Right kidney (tissue), 9 donors: ENCODE measurements at places on chromosomes 2 and 18.

- no peak for DNase-seq
These were observed 1848.6 kb upstream of the CELF4 start for GRCh38 chr18:39414009-39414700.

- DNase-seq: no peak
These were observed 9.8 kb downstream of the REL start for GRCh38 chr2:60891180-60891579.

DNA sequence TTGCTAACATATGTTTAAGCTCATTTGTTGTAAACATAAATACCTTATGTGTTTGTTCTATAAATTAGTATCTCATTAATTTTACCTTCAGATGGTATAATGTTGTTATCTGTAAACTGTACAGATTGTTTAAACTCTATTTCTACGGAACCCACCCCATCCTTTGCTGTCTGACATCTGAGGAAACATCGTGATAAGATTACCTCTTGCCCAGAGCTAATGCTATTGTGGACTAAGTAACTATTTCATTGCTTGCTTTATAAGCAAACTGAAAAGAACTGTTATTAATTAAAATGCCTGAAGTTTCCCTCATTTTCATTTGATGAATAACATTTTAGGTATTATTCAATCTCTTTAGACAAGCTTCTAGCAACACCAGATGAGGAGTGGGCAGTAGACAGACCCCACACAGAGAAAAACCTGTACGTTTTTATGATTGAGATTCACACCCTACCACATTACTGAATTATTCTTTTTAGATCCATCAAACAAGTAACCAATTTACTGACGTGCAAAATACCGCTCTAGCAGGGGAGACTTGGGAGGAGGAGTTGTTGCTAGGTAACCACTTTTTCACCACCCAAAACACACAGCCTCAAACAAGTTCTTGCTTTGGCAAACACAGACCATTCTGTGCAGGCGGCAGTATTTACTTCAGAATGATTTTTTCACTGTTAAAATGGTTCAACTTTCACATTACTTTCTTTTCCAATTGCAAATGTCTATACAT, 1.9 kb upstream of the SYT4 start:
- no peak for DNase-seq

DNA sequence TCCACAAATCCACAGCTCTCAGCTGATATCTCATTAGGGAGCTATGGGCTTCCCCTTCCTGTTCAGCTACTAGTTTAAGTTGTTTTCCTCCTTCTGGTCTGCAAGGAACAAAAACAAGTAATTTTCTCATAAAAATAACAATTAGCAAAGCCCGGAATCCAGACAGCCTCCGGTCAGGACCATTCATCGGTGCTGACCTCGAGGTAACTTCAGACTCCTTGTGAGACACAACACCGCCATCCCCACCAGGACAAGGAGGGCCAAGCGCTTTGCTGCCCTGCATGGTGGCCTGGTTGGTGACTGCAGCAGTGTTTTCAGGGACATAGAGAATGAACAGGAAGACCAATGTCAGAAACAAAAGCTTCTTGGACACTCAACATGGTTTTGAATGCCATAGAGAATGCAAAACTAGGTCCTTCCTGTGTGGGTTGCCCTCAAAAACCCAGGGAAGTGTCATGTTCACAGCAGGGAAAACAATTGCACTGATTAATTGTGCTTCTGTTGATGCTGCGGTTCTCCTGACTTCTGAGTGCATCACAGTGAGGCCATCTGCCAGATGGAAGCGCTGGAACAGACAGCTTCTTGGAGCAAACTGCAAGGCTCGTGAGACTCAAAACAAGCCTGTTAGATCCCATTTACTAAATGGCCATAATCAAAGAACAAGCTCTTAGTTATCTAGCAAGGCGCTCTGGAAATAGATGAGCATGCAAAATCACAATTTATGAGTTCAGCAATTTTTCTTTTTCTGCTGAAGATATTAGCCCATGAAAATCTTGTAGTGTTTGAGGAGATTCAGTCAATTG, 77.1 kb downstream of the HS1BP3 start:
- no peak for DNase-seq

GRCh38 chr18:26854292-26854881, 11.1 kb downstream of the AQP4 start:
- no peak for DNase-seq

DNA sequence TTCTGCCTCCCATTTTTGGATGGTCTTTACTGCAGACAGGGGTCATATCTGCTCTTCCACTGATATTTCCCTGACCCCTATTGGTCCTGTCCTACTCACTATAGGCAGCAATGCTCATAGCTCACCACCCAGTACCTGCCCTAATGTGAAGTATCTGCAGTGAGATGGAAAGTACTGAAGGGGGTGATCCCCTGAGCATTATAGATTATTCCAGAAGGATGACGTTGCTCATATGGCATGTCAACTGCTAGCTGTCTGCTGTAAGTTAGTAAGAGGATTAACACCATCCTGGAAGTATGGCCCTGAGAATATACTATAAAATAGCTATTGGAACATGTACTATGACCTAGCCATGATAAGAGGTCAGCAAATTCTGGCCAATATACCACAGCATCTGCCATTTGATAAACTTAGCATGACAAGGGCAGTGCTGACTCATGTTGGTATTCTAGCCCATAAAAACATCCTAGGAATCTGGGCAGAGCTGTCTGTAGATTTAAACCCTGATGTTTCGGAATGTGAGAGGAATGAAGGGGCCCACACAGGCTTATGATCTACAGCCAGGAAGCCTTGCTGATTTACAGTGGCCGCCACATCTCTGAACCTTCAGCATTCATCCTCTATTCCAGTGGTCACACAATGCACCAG, 451.4 kb downstream of the TNS1 start:
- DNase-seq: no peak
